ENCODE measurements at places on chromosomes 5 and 9.

- no peak for DNase-seq
Measured at GRCh38 chr5:56054666-56055065, 59.9 kb upstream of the IL6ST start.

DNA sequence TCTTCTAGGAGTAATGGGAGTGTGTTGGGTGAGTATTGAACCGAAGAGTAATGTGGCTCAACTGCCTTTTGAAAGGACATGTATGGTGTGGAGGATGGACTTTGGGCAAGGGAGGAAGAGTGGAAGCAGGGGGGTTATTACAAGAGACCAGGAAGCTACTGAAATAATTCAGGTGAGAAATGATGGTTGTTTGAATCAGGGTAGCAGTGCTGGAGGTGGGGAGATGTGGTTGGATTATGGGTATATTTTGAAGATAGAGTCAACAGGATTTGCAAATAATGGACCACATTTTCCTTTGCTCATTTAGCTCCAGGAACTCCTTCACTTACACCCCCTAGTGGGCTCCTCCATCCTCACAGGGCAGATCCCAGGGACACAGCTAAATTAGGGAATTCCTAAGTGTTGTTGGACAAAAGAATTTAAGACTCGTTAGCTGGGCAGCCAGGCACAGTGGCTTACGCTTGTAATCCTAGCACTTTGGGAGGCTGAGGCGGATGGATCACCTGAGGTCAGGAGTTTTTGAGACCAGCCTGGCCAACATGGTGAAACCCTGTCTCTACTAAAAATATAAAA lies 1.2 kb upstream of the SLC4A9 start:
- no peak for DNase-seq

- no peak for DNase-seq
Measured at GRCh38 chr9:135471791-135472640, 7.6 kb upstream of the PPP1R26 start.

GRCh38 chr9:119092125-119092524 lies 277.1 kb downstream of the BRINP1 start:
- DNase-seq = no peak

DNA sequence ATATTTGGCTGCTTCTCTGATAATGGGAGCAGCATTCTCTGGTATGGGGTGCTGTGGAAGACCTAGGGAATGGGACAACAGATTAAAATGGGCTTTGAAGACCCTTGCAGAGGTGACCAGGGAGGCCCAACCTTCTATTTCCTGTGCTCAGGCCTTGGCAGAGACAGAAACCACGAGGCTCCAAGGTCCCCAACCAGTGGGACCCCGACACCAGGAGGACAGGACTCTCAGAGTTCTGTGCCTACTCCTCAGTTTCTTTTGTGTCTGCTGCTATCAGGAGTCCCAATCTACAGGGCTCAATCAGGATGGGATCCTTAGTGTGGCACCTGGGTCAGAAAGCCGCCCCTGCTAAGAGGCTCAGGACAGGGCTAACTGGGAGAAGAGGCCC lies 29.3 kb downstream of the CSF2 start:
- DNase-seq = no peak

GRCh38 chr9:20402273-20402875 lies 219.9 kb downstream of the MLLT3 start:
- no peak for DNase-seq

- DNase-seq = no peak
Measured at GRCh38 chr5:155342956-155343355, 329.4 kb downstream of the KIF4B start.

DNA sequence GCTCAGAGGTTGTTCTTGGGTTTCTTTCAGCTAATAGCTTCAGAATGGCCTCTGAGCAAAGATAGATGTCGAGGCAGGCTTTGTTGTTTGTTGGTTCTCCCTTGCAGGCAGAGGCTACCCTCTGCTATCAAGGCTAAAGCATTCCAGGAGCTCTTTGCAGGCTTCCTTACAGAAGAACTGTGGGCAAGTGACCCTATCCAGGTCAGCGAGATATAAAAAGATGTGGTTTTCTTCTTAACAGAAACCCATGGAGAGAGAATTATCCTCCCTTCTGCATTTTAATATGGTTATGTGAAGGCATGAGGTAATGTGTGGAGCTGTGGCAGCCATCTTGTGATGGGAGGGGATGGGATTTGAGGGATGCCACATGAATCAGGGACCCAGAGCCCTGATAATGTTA lies 67.0 kb downstream of the TLE4 start:
- DNase-seq = no peak

- DNase-seq = no peak
Measured at GRCh38 chr5:76547242-76547890, 75.8 kb downstream of the F2RL2 start.

DNA sequence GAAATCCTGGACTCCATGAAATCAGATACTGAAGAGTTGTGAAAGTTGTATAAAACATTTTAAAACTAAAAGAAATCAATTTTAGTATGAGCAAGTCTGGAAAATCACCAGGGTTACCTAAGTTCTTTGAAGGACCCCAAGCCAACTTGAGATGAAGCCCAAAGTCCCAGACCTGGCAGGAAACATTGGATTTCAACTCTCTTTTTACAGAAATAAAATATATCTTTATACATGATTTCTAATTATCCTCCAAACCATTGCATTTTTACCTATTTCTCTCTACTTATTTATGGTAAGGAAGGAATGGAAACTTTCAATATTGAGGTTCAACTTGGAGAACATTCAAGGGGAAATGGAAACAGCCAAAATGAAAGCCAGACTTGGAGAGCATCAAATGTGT lies 390.6 kb upstream of the C9orf72 start:
- DNase-seq = no peak

GRCh38 chr9:130308081-130308571 lies 42.6 kb downstream of the HMCN2 start:
- no peak for DNase-seq

DNA sequence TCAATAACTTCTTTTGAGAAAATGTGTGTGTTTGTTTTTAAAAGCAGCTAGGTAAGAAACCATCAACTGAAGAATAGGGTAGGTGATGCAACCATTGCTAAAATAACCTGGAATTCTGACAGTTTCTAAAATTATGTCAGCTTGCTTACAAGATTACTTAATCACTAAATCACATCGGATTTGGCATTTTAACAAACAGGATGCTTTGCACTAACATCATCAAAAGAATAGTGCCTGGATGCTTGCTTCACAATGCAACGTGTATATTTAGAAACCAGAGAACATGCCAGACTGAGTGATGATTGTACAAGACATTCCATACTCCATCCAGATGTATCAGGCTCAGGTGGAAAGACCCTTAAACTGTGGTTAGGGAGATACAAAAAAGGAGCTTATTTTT lies 43.9 kb downstream of the PAM start:
- DNase-seq = no peak

- DNase-seq = no peak
Measured at GRCh38 chr5:56466136-56466816, 233.1 kb upstream of the ANKRD55 start.

- DNase-seq = no peak
Measured at GRCh38 chr9:95494022-95494415, 22.8 kb downstream of the PTCH1 start.

GRCh38 chr5:10760096-10760920 lies 726 bp downstream of the DAP start:
- DNase-seq = no peak

- no peak for DNase-seq
Measured at GRCh38 chr5:68459093-68459809, 243.7 kb downstream of the PIK3R1 start.

DNA sequence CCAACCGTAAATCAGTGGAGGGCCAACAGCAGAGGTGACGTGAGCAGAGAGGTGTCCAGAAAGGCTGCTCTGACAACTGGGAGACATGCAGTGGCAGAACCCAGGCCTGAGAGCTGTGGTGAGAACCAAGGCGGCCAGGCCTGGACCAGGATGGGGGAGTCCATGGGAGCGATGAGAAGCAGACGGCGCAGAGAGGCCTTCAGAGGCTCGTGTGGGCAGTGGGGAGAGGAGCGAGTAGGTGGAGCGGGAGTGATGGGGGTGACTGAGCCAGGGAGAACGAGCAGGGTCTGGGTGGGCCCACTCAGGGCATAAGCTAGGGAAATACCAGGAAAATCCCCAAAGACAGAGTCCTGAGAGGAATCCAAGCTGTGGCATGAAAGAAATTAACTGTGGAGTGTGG lies 7.9 kb upstream of the IL3 start:
- DNase-seq = no peak

DNA sequence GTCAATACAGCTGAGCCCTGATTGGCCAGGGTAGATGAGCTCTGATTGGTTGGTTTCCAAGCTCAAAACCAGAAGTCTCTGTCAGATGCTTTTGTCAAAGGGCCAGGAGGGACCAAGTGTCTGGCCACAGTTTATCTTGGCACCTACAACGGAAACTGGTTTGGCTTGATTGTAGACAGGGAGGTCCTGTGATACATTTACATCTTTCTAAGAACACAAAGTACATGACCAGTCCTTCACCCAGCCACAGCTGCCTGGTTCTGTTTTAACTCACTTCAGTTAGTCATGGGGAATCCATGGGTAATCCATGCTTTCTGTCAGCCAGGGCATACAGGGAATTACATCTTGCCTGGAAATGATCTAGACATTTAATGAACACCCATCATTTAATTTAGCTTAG lies 171.2 kb downstream of the SLC12A2 start:
- DNase-seq = no peak

DNA sequence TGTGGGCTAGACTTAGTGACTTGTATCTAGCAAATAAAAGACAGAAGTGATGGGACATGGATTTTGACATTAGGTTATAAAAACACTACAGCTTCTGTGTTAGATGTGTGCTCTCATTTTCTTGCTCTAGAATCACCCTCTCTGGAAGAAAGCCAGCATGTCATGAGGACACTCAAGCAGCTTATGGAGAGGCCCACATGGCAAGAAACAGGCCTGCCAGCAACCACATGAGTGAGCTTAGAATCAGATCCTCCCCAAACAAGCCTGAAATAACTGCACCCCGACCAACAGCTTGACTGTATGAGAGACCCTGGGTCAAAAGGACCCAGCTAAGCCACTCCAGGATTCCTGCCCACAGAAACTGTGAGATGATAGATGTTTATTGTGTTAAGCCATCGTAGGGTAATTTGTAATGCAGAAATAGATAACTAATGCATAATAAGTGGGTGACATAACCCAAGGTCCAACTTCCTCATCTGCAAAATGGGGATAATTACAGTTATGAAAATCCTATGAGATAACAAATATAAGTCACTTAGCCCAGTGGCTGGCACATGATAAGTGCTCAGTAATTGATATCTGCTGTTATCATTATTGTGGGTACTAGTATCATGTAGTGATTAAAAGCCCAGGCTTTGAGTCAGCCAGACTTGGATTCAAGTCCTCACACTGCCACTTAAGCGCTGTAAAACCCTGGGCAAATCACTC lies 86.5 kb downstream of the KLHL3 start:
- no peak for DNase-seq

DNA sequence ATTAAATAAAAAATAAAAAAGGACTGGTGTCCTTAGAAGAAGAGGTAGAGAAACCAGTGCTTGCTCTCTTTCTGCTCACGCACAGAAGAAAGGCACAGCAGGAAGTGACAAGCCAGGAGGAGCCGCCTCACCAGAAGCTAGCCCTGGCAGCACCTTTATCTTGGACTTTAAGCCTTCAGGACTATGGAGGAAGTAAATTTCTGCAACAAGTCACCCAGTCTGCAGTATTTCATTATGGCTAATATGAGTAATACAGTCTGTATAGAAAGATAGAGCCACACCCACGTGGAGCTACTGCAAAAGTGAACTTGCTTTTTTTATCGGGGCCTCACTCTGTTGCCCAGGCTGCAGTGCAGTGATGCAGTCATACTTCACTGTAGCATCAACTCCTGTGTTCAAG lies 68.4 kb downstream of the PDZD2 start:
- DNase-seq = no peak

DNA sequence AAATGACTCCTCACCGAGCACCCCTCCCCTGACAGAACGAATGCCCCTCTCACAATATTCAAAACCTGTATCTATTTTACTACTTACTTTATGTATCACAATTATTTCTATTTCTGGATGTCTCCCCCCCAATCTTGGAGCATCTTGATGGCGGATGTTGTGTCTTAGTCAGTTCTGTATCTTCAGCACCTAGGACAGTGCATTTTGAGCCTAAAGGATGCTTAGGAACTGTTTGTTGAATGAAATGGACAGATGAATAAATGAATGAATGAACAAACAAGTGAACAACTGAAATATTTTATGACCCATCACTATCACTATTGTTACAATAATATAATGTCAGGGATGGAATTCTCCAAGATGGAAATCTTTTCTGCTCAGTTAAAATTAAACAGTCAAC lies 295.7 kb downstream of the DNAH5 start:
- DNase-seq = no peak

DNA sequence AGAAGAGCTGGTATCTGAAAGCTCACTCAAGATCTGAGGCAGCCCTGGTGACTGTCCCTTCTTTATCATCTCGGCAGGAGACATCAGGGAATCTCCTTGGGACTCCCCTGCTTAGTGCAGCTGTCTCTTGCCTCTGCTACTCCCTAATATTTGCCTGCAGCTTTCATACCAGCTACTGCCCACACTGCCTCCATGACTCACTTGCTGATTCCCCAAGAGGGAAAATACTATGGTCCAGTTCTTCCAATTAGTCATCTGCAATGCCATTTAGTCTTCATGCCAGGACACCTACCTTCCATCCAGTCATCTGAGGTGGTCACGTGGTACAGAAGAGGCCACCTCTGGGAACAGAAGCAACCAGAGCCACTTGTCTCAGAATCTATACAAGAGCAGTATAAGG lies 270.8 kb downstream of the NTRK2 start:
- no peak for DNase-seq

DNA sequence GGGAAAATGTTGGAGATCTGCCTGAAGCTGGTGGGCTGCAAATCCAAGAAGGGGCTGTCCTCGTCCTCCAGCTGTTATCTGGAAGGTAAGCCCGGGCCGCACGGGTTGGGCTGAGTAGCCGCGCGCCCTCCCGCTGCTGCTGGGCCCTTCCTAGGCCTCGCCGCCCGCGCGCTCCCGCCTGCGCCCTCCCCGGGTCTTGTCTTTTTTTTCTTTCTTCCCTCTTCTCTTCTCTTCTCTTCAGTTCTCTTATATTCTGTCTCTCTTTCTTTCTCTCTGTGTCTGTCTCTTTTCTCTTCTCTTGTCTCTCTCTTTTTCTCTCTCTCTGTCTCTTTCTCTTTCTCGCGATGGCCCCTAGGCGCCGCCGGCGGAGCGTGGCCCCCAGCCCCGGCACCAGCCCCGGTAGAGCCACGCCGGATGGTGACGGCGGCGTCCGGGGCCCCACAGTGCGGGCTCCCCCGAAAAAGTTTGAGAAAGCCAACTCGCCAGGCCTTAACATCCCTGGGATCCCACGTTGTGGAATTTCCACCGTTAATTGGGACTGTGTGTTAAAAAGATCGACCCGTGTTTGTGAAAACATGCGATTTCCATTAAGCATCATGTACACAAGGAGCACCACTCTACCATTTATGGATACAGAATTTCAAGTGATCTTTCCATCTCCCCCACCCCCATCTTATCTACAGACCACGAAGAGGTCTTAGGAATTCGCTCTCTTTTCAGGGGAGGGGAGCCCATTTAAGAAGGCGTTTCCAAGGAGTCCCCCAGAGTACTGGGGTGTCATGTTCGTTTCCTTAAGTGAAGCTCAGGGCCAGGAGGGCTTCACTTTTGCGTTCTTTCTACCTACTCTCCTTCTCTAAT lies 616 bp downstream of the ABL1 start:
- no peak for DNase-seq
